ENCODE measurements at places on chromosomes 16 and 17.
A peak's percentile ranks its signal among the peaks of the same experiment; 100 is the strongest.

- DNase-seq, result no peak
These were observed 29.2 kb upstream of the CBFA2T3 start for GRCh38 chr16:89006036-89006752.

DNA sequence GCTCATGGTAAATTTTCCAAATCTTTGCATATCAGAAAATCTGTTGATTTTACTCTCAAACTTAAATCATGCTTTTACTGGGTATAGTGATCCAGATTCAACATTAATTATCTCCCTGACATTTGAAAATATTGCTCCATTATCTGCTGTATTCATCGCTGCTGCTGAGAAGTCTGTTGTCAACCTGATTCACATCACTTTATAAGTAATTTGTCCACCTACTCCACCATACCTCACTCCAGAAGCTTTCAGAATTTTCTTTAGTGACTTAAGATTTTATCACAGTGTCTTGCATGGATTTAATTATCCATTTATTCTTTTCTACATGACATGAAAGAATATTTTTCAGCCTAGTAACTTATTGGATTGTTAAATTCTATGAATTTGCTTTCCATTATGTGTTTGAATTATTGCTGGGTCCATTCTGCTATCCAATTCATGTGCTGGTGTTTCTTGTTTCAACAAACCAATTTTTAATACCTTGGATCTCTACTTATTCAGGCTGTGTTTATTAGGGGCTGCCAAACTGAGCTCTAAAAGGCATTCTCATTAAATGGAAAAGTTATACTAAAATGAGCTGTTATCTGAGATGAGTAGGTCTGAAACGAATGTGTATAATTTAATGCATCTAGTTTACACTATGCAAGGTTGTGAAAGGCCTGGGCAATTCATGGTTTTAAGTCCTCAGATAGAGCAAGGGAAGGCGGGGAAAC is 519.3 kb upstream of the CDH11 start:
- no peak for DNase-seq

- no peak for DNase-seq
These were observed 54.7 kb downstream of the USP22 start for GRCh38 chr17:20988001-20988636.

GRCh38 chr17:67119102-67119501 is 74.7 kb downstream of the CACNG1 start:
- no peak for DNase-seq

GRCh38 chr17:17091276-17091675 is 49.0 kb downstream of the MPRIP start:
- no peak for DNase-seq

DNA sequence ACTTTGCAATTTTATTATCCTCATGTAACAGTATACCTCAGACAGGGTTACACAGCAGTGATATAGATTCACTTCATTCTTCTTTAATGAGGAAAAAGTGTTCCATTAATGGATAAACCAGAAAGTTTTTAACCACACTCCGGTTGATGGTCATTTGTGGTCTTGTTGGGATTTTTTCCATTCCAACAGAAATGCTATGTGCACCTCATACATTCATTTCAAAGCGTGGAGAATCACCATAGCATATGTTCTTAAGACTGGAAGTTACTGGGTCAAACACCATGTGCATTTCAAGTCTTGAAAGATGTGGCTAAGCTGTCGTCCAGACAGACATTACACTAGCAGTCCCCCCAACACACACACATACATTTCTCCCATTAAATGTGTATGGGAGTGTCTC is 245.8 kb upstream of the CDH5 start:
- no peak for DNase-seq

GRCh38 chr16:3147757-3148104 is 12.9 kb downstream of the ZNF213 start:
- DNase-seq, result no peak

- peak; percentile 3 for DNase-seq
These were observed 345.7 kb downstream of the HAPSTR1 start for GRCh38 chr16:9437115-9437514.

- no peak for DNase-seq
These were observed 350.6 kb downstream of the CDH11 start for GRCh38 chr16:64771273-64771672.

DNA sequence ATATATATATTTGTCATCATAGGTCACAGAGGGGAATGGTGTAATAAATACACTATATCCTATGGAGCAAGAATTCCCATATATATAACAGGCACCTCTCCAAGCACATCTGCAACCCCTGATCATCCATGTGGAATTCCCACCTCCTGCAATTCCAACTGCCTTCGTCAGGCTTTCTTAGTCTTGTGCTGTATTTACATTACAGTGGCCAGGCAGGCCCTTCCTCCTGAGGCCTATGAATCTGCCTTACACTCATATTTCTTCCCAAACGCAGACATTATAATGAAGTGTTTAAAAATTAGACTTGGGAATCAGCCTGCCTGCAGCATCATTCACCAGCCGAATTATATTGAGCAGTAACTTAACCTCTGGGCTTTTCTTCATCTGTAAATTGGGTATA is 19.3 kb upstream of the DNAH9 start:
- DNase-seq, result no peak

DNA sequence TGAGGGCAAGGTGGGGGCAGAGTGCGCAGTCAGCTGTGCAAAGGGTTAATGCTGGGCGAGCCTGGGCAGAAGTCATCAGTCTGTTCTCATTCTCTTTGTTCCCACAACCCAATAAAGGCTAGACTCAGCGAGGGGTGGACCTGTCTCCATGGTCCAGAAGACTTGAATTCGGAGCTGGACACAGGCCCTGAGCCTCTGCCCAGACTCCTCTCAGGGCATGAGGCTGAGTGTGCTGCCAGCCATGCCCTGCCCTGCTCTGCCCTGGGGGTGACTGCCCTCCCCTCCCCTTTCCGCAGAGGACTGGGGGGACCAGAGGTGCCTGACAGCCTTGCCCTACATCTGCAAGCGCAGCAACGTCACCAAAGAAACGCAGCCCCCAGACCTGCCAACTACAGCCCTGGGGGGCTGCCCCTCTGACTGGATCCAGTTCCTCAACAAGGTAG is 54.5 kb downstream of the MRC2 start:
- no peak for DNase-seq

- peak; percentile 7 for DNase-seq
These were observed 102.0 kb downstream of the GRIN2A start for GRCh38 chr16:10080051-10080772.

DNA sequence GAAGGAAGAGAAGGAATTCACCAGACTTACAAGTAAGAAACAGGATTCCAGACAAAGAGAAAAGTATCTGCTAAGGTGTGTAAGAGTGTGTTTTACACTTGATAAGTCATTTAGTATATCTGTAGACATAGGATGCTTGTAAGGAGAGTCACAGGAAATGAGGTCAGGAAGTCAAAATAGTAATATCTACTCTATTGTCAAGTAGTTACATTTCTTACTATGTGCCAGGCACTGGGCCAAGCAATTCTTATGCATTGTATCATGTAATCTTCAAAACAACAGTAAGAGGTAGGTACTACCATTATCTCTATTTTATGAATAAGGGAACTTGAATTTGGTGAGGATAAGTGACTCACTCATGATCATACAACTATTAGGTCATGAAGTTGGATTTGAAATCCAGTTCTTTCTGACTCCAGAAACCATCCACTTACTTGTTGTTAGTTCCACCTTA is 129.1 kb downstream of the SNX11 start:
- no peak for DNase-seq

GRCh38 chr16:54434859-54435258 is 148.3 kb upstream of the IRX3 start:
- DNase-seq, result no peak

DNA sequence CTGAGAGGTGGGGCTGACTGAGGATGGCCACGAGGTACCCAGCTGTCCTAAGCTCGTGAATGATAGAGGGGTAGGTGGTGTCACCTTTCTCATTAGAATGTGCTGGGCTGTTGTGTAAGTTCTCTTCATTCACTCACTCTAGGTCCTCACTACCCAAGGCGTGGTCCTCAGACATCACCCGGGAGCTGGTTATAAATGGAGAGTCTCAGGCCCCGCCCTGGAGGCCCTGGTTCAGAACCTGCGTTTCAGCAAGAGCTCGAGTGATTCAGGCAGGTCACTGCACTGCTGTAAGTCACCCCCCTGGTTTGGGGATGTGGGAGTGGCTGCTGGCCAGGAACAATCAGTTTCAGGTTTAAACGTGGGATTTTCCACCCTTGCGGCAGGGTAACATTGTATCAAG is 139.8 kb downstream of the FOXL1 start:
- no peak for DNase-seq

DNA sequence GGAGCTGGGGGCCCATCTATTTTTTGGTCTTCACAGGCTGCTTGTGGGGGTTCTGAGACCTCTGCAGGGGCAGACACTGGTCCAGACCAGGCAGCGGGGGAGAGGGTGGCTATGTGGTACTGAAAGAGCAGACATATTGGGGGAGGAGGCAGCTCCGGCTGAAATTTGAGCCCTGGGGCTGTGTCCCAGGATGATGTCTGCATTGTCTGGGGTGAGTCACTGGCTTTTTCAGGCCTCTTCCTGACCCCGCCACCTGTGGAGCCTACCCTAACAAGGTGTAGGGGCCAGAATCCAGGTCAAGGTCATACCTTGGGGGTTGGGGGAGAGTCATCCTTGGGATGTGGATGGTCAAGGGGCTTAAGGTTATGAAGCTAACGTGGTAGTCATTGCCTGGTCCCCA is 2.4 kb downstream of the CORO6 start:
- DNase-seq, result no peak

DNA sequence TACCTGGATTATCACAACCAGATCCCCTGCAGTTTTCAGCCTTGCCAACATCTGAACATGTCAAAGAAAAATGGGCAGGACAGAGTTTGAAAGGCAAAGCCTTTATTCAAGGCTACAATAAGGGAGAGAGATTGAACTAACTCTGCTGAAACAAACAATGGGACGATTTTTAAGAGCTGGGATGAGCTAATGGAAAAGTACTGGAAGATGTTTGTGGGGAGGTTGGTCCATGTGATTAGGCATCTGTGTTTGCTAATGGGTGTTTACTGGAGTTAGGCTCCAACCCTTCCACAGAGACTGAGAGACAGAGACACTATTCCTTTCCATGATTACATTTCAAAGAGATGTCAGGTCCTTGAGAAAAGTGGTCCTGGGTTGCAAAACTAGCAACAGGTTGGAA is 35.0 kb upstream of the HSBP1 start:
- DNase-seq, result no peak

DNA sequence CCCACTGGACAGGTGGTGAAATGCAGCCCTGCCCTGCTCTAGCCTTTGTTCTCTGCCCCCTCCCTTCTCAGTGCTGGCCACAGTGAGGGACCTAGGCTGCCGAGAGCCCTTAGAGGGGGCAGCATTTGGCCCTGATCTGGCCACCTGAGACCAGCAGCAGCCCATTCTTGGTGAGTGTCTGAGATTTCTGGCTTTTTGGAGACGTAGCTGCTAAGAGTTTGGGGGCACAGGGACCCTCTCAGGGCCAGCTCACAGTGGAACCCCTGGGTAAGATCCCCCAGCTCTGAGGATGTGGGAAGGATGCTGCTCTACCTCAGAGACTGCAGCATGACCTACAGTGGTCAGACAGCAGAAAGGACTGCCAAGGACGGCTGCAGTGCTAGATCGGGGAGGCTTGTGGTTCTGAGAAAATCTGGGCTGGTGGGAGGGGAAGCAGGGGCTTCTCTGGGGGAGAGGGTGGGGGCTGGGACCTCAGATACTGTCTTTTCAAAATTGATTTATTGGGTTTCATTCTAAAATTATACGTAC is 13.3 kb downstream of the GRB7 start:
- DNase-seq, result no peak

GRCh38 chr17:2321399-2321798 is 14.9 kb downstream of the TSR1 start:
- no peak for DNase-seq

DNA sequence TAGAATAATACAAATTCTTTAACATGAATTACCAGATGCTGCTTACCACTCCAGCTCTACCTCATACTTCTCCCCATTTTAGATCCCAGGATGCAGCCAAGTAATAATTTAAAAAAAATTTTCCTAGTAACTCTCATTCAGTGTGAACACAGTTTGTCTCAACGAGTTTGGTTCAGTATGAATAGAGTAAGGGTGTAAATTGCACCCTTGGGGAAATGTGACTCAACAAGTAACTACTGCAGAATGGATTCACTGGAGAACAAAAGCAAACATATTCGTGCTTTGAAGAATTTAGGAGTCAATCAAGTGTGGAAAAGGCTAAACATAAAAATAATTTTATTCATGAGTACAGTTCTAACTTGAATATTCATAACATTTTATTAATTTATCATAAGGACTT is 23.0 kb downstream of the KCNJ16 start:
- no peak for DNase-seq

DNA sequence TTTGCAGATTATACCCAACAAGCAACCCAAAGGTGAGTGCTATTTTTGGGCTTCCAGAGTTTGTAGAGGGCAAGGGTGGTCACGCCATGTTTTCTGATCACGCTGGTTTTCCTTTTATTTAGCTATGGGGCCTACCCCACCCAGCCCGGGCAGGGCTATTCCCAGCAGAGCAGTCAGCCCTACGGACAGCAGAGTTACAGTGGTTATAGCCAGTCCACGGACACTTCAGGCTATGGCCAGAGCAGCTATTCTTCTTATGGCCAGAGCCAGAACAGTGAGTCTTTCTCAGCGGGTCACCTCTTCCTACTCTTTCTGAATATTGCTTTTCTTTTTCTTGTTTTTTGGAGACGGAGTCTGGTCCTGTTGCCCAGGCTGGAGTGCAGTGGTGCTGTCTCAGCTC is 2.5 kb downstream of the FUS start:
- DNase-seq, result no peak

- no peak for DNase-seq
These were observed 18.0 kb downstream of the ALOX12B start for GRCh38 chr17:8069587-8069860.

- no peak for DNase-seq
These were observed 15.7 kb downstream of the CARHSP1 start for GRCh38 chr16:8853150-8853549.

- DNase-seq, result no peak
These were observed 845 bp upstream of the ALDOA start for GRCh38 chr16:30064729-30065101.

DNA sequence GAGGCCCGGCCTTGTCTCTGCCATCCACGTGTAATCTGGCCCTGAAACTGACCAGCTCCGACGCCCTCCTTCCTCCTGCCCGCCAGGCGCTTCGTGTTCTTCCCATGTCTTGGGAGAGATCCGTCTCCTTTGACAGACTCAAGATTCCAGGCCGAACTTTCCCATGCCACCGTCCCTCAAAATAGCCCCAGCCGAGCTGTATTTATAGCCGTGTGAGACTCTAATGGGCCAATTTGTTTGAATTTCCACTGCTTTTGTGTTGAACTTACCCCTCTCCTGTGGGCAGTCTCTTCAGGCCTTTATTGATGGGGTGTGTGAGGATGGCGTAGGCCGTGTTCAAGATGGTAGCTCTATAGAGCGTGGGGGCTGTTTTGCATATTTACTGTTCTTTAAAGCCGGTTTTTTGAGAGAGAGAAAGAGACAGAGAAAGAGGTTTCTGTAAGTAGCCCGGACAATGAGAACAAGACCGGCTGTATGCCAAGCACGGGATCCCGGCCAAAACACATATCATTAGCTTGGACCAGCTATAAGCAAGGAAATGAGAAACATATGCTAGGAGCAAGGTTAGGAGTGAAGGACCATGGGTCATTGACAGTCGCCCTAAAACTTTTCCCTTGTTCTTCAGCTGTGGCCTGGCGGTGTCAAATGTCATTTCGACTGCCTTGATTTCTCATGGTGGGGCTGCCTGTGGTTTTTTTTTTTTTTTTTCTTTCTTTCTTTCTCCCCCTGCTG is 124.5 kb upstream of the ZFHX3 start:
- peak; percentile 74 for DNase-seq

- DNase-seq, result no peak
These were observed 1.9 kb downstream of the CIITA start for GRCh38 chr16:10878644-10879501.

Data from NCI-H446 (cell line).